GM06990 (cell line): ENCODE measurements at places on chromosomes 11 and 22.

GRCh38 chr11:63641727-63642126 lies 27.5 kb upstream of the PLAAT3 start:
- no peak for DNase-seq

- DNase-seq: peak; percentile 26
These were observed 74.9 kb upstream of the HORMAD2 start for GRCh38 chr22:30005213-30005857.

GRCh38 chr11:111960916-111961315 lies 23.8 kb downstream of the DIXDC1 start:
- DNase-seq: no peak

GRCh38 chr11:125433454-125434121 lies 62.5 kb downstream of the FEZ1 start:
- no peak for DNase-seq

- DNase-seq: no peak
These were observed 25.4 kb downstream of the KCNJ4 start for GRCh38 chr22:38429499-38430068.

GRCh38 chr11:125111001-125111342 lies 454 bp downstream of the TMEM218 start:
- no peak for DNase-seq
